ENCODE measurements at places on chromosomes 16 and 17.

DNA sequence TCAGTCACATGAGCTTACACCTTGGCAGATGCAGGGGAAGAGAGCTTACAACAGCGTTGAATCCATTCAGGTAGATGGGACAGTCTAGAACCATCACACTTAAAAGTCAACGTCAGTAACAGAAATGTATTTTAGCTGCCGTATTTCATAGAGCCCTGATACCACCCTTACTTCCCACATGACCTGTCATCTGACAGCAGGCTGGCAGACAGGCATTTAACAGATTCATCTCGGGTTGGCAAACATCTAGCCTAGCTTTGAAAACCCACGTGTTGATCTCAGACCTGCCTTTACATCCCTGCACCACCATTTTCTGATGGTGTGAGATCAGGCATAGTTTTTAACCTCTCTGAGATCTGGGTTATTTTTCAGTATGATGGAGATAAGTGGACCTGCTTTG, 177.9 kb upstream of the HSBP1 start:
- no peak for DNase-seq

- DNase-seq: no peak
Observed at GRCh38 chr16:6204945-6205344, 1107.3 kb upstream of the EEF2KMT start.

DNA sequence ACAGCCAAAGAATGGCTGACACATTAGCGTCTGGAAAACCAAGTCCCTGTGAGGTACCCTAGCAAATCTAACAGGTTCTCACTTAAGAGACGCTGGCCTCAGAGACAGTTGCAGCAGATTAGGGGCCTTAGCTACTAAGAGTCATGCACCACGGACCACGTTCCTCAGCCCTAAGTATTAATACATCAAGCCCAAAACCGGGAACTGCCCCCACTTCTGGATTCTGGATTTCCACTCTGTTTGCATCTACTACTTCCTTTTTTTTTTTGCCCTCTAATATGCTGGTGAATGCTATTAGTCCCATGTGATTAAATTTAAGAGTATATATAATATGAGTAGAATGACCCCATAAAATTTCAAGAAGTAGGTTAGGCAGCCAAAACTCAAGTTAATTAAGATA, 775 bp upstream of the TERB1 start:
- DNase-seq: no peak

GRCh38 chr17:72665852-72666851, 426.3 kb downstream of the SLC39A11 start:
- no peak for DNase-seq

GRCh38 chr16:19694989-19695388, 23.0 kb downstream of the KNOP1 start:
- no peak for DNase-seq

GRCh38 chr17:50099003-50099402, 3.9 kb downstream of the PDK2 start:
- DNase-seq: no peak

- DNase-seq: peak; percentile 15
Observed at GRCh38 chr16:82061861-82062525, 26.9 kb downstream of the HSD17B2 start.

- no peak for DNase-seq
Observed at GRCh38 chr16:318628-319027, 33.9 kb downstream of the AXIN1 start.

DNA sequence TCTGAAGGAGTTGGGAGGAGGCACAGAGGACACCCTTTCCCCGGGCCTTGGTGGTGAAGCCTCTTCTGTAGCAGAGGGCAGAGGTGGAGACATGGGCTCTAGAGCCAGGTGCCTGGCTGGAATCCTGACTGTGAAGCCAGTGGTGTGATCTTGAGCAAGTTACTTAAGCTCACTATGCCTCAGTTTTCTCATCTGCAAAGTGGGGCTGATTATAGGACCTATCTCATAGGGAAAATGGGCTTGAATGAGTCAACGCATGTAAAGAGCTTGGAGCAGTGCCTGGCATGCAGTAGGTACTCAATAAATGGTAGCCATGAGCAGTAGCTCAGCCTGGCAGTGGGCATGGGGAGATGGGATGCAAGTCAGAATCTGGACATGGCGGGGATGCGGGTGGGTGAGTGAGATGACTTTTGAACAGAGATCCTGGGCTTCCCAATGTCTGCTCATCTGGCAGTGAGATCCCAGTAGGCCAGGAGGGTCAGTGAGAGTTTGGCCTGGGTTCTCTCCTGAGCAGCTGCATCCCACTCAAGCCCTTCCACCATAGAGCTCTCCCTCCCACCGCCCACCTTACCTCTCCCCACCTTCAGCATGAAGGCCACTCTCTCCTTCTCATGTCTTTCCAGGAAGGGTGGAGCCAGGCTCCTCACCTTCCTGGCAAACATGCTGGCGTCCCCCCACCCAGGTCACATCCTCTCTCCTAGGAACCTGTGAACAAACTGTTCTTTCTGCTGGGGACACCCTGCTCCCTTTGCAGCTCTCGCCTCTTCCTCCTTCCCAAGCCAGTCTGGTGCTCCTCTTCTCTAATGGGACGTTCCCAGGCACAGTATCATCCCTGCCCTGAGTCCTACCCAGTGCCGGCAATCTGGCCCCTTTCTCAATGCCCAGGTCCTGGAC, 13.1 kb upstream of the SP2 start:
- no peak for DNase-seq

- no peak for DNase-seq
Observed at GRCh38 chr17:4974115-4974670, 6.6 kb upstream of the SPAG7 start.

GRCh38 chr17:49511810-49512209, 16.7 kb downstream of the NGFR start:
- DNase-seq: no peak

DNA sequence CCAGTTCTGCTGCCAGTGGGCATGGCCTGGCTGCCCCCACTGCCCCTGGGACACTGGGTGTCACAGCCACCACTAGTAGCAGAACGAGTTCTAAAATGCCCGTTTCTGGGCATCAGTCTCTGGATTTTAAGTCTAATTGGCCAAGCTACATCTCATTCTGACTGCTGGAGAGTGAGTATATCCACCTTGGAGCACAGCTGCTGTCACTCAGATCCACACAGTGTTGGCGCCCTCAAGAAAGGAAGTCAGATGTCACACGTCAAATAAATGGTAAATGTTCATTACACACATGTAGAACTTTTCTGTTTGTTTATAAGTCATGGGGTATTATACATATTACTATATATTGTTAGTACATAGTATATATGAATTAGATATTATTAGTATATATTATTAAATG, 19.4 kb downstream of the GNGT2 start:
- DNase-seq: no peak

DNA sequence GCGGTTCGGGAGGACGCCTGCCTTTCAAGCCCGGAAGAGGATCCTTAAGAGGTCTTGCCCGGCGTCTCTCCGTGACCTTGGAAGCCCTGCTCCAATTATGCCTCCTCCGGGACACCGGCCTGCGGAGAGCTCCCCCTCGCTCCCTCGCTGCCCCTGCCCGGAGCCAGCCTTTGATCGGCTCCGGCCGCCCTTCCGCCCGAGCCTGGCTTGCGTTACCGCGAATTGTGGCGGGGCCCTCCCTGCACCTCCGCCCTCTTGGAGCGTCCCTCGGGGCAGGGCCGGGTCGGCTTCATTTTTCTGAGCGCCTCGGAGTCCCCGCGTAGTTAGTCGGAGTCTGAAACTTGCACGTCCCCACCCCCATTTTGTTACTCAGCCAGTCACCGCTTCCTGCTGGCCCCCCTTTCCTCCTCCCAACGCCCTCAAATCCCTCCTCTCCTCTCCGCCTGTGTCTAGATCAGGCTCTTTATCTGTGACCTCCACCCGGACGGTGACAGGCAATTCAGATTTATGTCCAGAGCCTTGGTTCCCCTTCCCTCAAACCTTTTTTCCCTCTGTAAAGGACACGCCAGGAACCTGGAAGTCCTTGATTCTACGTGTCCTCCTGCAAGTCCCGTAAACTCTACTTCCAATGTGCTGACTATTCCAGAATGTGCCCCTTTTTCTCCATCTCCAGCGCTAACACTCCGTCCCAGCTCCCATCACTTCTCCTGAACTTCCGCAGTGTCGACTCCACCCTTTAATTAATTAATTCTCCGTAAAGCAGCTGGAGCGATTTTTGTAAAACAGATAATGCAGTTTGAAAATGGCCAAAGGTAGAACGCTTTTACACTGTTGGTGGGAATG, 569 bp upstream of the RABEP2 start:
- DNase-seq: peak; percentile 86

DNA sequence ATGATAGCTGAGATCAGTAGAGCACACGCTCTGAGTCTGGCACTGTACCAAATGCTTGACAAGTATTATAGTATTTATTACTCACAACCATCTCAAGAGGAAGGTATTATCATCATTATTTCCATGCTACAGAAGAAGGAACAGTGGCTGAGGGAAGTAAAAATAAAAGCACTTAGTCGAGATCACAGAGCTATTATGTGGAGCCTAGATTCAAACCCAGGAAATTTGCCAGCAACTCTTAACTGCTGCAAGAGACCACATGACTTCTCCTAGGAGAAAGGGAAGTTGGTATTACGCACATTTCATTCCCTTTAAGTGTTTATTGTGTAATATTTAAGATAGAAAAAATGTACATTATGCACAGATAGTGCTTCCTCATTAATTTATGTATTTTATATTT, 1.0 kb upstream of the RHOT1 start:
- DNase-seq: no peak

GRCh38 chr17:74555427-74555940, 9.6 kb upstream of the CD300C start:
- DNase-seq: no peak

DNA sequence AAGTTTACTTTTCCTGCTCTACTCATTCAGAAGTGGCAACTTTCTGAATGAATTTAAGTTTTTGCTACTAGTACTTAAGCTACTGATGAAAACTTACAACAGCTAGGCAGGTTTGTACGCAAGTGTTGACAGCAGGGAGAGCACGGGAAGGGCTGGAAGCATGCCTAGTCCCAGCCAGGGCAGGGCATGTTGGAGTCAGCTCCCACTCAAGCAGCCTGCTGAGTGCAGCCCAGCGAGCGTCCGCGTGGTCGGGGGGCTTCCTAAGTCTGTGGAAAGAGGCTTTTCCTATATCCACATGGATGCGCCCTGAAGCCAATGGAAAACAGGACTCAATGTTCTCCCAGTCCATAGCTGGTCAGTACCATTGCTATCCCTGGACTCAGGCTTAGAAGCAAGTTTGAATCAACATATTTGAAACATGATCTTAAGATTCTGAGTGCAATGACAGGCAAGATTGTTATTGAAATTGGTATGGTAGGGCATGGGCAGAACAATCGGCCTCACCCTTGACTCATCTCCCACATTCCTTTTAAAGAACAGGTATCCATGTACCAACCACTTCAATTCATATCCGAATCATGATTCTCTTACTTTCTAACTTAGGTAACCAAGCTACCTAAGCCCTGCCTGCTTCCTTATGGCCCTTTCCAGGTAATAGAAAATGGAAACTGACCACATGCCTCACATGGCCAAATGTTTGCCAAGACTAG, 22.5 kb downstream of the CYB5D2 start:
- no peak for DNase-seq

DNA sequence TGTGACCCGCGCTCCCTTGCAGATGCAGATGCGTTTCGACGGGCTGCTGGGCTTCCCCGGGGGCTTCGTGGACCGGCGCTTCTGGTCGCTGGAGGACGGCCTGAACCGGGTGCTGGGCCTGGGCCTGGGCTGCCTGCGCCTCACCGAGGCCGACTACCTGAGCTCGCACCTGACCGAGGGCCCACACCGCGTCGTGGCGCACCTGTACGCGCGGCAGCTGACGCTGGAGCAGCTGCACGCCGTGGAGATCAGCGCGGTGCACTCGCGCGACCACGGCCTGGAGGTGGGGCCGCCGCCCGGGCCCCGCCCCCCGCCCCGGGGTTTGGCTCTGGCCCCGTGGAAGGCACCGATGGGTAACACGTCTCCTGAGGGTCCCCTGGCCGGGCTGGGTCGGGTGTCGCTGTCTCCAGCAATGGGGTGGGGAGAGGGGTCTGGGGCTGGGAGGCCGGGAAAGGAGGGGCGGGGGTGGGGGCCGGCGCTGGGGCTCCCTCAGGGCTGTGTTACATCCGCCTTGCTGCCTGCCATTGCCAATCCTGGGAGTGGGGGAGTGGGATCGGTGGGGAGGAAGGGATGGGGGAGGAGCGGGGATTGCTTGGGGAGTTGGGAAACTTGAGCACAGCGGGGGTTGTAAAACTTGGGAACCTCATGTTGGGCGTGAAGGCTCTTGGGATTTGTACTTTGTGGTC, 737 bp downstream of the NUDT16L1 start:
- peak; percentile 56 for DNase-seq

- DNase-seq: no peak
Observed at GRCh38 chr16:65044026-65044425, 77.8 kb downstream of the CDH11 start.

DNA sequence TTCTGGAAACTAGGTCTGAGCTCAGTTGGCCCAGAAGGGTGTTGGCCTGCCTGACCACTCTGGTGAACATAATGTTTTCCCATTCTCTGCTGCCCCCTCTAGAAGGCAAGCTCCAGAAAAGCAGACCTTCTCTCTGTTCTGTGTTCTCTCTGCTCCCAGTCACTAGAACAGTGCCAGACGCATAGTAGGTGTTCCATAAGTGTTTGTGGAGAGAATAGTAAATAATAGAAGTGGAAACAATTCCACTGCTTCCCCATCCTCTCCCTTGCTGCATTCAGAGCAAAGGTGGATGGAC, 32.2 kb upstream of the ETV4 start:
- no peak for DNase-seq

DNA sequence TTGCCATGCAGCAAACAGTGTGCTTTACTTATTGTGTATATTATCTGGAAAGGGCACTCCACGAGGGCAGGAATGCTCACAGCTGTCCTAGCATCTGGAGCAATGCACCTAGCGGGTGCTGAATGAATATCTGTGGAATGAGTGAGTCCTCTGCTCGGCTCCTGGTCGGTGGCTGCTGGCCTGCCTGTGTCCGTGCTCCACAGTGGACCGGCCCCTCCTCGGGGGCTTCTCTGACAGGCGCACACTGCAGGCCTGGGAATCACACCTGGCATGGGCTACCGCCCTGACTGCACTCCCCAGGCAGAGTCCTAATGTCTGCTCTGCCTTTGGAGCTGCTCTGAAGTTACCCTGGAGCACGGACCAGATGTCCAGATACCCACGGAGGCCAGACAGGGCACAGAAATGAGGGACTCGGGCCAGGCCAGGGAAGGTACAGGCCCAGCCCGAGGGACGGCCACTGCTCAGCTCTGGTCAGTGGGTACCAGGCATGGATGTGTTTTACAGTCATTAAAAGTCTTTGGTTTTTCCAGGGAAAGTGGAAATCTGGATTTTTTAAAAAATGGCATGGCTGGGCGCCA, 21.1 kb upstream of the AKTIP start:
- no peak for DNase-seq

- no peak for DNase-seq
Observed at GRCh38 chr17:38750312-38751121, 2.0 kb upstream of the PSMB3 start.

- no peak for DNase-seq
Observed at GRCh38 chr17:43314611-43315011, 80.8 kb upstream of the RNU2-1 start.
